Cardiac atrium fibroblast (primary cell): ENCODE measurements at places on chromosomes 16 and 17. TPM values are rescaled to one million over a fixed set of nuclear protein-coding genes. Genes with fewer than 3 reads are reported as not detected.

Gene NPIPB2
- 2.9 and 4.4 TPM in 2 replicates for total RNA-seq

Gene KRT28
- total RNA-seq: not detected in 2 replicates

Gene DHRS7C
- total RNA-seq: not detected in 2 replicates

Gene OR2C1
- total RNA-seq: not detected in 2 replicates

Gene TMEM235
- total RNA-seq: not detected in 2 replicates

Gene PRKCB
- not detected in 2 replicates for total RNA-seq

Gene SLC2A4
- total RNA-seq: 0.18 TPM in 1 of 2 replicates, not detected in the other

Gene HBQ1
- total RNA-seq: not detected in 2 replicates

Gene DRC7
- total RNA-seq: not detected in 2 replicates

Gene RAB26
- not detected in 2 replicates for total RNA-seq

Gene TMEM204
- 28.8 and 34.3 TPM in 2 replicates for total RNA-seq

Gene SLC12A3
- total RNA-seq: not detected in 2 replicates
